ENCODE measurements at places on chromosomes 2 and 18. TPM values are rescaled to one million over a fixed set of nuclear protein-coding genes. Genes with fewer than 3 reads are reported as not detected.

The NRP2 gene
- polyA plus RNA-seq, result 2.0 TPM

The SPEG gene
- polyA plus RNA-seq, result 92.2 TPM

The GPR155 gene
- polyA plus RNA-seq, result 3.5 TPM

The ABCB11 gene
- not detected for polyA plus RNA-seq

- DNase-seq, result no peak
- no peaks in the 10 kb centered on the region for H3K4me1 ChIP-seq
- no peak overlapping the region for H3K27ac ChIP-seq
- H3K36me3 ChIP-seq, result no peaks in the 10 kb centered on the region
- H3K27me3 ChIP-seq, result no peaks in the 10 kb centered on the region
Measured at GRCh38 chr2:101430156-101430555, 42.9 kb upstream of the CREG2 start.

DNA sequence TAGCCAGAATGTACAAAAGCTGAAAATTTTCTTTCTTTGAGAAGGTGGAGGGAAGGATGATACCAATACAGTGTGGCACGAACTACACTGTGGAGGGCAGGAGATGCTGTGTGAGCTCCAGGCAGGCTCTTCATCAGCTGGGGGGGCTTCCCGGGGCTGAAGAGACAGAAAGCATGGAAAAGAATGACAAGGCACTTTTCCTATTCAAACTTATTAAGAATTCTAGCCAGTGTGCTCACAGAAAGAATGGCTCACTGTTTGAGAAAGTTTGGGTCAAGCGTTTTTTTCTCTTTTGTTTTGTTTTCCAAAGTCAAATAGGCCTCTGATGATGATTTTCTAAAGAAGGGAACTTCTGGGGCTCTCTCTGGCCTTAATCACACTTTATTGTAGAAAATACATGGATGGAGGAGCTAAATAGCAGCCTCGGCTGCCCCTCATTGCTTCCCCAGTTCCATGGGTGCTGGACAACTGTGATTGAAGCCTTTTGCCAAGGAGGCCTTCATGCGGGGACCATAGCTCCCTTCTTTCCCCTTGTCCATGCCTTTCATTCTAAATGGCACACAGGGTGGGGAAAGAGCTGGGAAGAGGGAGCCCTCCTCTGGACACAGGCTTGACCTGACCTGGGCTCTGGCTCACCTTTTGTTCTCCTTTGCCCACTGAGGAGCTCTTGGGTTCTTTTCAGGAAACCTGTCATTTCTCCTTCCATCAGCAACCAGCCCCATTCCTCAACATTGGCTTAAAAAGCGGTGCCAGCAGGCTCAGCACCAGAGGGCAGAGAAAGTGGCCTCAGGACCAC, 130.6 kb downstream of the TDRD15 start:
- no peaks in the 10 kb centered on the region for H3K4me1 ChIP-seq
- no peak overlapping the region for H3K27ac ChIP-seq
- H3K27me3 ChIP-seq, result no peaks in the 10 kb centered on the region
- no peaks in the 10 kb centered on the region for H3K36me3 ChIP-seq

DNA sequence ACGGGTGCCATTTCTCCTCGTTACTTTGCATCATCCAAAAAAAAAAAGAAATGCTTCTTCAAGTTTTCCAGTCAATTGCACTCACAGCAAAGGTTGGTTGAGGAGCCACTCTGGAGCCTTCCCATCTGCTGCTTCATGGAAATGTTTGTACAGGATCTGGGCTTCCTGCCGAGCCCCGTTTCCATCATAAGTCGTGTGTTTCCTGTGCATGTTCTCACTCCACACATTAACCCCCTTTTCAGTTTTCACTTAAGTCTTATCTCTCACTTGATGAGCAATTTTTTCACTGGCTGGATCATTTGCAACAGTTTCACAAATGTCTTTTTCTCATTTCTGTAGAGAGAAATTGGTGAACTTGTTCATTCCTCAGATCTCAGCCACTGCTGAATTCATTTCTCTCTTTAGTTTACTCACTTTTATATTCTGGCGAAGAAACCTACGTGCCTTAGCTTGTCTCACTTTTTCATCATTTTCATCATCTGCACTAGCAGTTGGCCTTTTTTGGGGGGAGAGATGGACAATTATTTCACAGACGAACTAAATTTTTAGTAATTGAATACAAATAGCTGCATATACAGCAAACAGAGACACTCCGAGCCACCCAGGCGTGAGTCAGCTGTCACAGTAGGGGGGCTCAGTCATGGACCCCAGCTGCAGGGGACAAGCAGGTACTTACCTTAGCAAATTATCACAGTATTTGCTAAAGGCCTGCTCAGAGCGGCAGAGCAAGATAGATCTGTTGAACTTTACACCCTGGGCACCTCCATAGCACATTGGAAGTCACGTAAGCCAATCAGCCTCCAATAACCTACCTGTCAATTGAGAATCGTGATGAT, 750.8 kb upstream of the ID2 start:
- H3K27ac ChIP-seq, result no peak overlapping the region
- H3K36me3 ChIP-seq, result no peaks in the 10 kb centered on the region
- no peak overlapping the region for H3K4me3 ChIP-seq
- no peaks in the 10 kb centered on the region for H3K27me3 ChIP-seq

Measured in heart left ventricle (tissue), 16 donors.